ENCODE measurements at places on chromosomes 4 and X.

- no peak for DNase-seq
Observed at GRCh38 chrX:133881007-133881406, 104.4 kb downstream of the GPC3 start.

GRCh38 chrX:37796805-37797204 lies 16.9 kb downstream of the CYBB start:
- DNase-seq, result no peak

- no peak for DNase-seq
Observed at GRCh38 chr4:56048702-56049431, 100.1 kb downstream of the CEP135 start.

DNA sequence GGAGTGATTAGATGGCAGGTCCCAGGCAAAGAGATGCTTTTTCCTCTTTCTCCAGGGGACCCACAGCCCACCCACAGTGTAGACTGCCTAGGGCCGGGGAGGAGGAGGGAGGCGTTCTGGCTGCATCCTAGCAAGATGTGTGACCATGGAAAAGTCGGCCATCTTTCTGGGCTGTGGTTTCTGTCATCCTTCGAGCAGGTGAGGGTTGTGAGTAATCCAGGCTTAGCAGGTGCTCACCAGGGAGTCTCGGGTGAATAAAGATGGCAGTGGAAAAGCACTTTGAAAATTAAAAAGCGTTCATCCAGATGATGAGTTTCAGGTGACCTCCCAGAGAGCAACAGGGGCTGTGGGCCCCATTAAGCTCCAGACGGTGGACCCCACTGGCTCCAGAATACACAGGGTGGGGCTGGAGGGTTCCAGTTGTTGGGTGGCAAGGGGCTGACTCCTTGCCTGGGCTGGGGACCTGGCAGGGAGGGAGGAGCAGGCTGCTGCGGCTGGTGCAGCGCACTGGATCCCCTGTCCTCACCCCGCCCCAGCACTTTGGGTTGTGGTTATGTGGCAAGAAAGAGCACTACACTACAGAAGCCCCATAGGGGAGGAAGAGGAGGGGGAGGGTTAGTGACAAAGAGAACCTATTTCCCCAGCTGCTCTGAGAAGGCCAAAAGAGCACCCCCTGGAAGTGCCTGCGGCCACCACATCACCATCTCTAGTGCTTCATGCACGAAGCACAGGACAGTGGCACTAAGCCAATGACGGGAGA lies 23.7 kb downstream of the ELF4 start:
- DNase-seq, result peak; percentile 57

- DNase-seq, result no peak
Observed at GRCh38 chrX:95762716-95763115, 921.9 kb upstream of the DIAPH2 start.

DNA sequence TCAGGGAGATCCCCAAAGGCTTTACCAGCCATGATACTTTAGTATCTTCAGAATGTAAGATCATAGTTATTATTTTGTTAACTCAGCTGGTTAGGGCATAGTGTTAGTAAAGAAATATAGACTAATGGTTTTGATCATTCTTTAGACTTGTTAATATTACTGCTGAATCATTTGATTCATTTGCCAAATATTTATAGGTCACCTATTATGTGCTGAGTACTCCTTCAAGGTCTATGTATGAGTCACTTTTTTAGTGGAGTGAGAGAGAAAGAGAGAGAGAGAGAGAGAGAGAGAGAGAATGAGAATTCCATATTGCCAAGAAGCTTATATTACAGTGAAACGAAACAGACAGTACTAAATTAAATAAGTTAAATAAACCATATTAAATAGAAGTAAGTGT lies 110.3 kb downstream of the UBE2NL start:
- no peak for DNase-seq

DNA sequence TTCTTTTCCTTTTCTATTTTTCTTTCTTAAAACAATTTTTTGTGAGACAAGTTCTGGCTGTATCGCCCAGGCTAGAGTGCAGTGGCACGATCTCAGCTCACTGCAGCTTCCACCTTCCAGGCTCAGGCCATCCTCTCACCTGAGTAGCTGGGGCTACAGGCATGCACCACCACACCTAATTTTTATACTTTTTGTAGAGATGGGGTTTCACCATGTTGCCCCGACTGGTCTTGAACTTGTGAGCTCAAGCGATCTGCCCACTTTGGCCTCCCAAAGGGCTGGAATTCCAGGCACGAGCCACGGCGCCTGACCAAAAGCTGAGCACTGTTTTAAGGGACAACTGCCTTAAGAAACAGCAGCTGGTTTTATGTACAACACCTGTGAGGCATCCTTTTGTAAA lies 9.3 kb upstream of the NAT8L start:
- no peak for DNase-seq

DNA sequence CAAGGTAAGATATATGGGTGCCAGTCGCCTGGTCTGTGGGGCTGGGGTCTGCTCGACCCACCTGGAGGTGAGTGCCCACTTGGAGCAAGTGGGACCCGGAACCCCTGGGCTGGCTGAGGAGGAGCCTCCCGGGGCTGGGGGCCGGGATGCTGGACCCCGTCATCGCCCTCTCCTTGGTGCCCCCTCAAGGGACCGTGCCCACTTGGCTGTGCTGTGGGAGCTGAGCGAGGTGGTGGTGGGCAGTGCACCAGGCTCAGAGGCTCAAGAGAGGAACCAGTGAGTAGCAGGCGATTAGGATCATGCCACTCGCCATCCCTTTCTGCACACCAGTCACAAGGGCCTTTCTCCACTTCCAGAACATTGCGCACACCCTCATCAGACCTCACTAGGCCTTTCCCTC lies 203.8 kb upstream of the PSAPL1 start:
- no peak for DNase-seq

DNA sequence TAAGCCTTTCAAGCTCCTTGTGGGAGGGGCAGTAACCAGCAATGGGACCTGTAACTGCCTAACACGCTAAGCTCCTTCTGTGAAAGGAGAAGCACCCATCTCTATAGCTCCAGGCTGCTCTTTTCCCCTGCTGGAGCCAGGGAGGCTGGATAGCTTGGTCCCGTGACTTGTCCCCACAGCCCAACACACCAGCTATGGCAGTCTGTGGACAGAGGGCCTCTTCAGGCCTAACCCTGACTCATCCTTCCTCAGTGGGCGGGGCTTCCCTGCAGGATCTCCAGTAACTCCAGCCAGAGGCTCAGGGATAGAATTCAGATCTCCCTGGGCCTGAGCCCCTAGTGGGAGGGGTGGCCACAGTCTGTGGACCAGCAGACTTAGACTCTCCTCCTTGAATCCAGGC lies 1290.1 kb downstream of the PCDH7 start:
- no peak for DNase-seq

DNA sequence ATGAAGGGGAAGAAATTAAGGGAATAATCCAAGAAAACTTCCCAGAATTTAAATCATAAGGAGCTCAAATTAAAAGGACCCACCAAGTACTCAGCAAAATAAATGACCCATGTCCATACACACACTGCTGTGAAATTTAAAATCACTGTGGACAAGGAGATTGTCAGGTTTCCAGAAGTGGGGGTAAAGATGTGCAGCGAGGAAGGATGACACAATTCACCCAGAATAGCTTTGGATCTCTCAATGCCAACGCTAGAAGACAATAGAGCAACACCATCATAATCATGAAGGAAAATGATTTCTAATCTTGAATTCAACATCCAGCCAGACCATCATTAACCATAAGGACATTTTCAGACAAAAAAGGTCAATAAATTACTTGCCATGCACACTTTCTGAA lies 65.7 kb downstream of the CASK start:
- DNase-seq, result no peak

DNA sequence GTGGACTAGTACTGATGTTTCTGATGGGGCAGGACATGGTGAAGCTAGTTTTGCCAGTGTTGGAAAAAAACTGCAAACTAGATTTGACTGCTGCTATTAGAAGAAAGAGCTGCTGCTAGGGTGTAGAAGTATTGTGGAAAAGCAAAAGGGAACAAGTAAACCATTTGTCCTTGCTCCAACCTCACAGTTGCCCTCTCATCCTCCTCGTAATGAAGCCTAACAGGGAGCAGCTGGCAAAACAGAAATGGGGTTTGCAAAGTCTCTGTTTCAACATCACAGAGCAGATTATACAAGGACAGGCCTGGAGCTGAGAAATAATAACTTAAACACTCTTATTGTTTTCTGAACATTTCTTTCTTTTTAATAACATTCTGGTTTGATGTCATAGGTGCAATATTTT lies 346.2 kb downstream of the MAGEB5 start:
- DNase-seq, result no peak

DNA sequence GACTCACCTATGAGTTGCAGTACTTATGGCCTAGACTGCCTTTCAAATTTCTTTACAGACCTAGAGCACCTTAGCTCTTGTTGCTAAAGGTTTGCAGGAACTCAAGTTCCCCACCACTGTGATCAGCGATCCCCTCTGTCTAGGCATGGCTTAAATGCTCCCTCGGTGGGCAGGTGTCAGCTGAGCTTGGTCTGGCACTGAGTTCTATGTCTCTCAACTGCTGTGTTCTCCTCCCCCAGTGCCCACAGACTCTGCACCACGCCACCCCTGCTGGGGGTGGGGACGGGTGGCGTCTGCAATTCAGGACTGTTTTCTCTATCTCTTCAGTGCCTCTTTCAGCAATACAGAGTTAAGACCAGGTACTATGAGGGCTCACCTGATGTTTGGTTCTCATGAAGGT lies 30.5 kb downstream of the TMEM271 start:
- DNase-seq, result no peak

GRCh38 chr4:6732441-6733357 lies 16.7 kb downstream of the BLOC1S4 start:
- DNase-seq, result no peak

DNA sequence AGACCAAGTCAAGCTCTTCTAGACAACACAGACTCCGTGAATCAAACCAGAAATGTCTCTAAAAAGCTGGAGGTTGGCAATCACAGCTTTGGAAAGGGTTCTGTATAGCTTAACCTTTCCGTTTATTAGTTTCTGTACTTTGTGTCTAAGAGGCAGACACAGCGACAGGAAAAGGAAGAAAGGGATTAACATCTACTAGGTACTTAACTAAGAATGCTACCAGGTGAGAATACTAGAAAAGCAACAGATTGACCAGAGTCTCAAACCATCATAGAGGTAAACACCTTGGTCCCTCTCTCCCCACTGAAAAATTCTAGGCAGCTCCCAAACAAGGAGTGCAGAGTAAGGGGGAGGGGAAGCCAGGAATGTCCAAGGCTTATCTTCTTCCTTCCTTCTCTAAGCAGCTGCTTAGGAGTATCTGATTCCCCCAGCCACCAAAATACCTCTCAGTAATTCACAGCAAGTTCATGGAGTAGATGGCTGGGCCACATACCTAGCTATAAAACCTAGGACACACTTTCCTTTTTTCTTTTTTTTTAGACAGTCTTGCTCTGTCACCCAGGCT lies 80.8 kb downstream of the APBB2 start:
- no peak for DNase-seq

DNA sequence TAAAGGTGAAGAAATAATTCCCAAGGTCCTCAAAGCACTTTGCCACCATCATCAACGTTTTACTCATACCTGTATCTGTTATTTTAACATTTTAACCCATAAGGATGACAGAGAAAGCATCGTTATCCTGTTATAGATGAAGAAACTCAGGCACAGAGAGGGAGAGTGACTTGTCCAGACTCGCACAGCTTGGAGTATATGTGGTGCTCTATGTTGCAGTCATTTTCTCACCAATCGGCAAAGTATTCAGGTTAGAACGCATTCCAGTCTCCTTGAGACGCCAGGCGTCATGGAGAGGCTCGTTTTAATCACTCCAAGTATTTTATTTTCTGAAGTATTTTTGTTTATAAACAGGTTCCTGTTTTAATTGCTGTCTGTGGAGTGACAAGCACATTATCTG lies 73.5 kb downstream of the IRF2 start:
- no peak for DNase-seq

DNA sequence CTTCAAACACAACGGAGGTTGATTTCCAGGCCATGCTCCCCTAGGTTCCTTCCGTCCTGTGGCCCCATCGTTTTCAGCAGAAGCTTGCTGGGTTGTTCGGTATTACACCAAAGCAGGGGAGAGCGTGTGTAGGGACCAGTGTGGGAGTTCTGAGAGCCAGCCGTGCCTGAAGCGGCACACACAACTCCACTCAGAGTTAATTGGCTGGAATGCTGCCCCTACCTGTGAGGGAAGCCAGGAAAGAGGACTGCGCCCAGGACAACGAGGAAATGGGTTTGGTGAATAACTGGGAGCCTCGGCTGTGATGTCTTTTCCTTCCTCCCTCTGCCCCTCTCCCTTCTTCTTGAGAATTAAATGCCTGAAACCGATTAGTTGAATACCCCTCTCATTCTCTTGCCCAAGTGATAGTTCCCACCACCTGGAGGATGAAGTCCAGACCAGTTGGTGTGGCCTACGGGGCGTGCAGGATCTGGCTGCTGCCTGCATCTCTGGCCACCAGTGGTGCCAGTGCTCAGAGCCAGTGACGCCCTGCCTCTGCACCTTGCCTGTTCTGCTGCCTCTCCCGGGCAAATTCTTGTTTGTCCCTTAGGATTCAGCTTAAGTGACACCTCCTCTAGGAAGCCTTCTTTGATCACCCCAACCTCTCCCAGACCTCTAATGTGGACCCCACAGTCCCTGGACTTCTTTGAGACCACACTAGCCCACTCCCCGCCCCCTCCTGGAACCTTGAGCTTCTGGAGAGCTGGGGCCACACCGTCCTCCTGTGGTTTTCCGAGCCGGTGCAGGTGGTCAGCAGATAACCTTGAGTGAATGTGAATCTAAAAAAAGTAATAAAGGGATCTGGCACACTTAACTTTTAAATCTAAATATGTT lies 33.6 kb downstream of the TBC1D14 start:
- DNase-seq, result no peak

- DNase-seq, result no peak
Observed at GRCh38 chr4:8320386-8320750, 50.8 kb downstream of the HTRA3 start.

- DNase-seq, result no peak
Observed at GRCh38 chr4:58541926-58542325, 1431.7 kb upstream of the IGFBP7 start.

DNA sequence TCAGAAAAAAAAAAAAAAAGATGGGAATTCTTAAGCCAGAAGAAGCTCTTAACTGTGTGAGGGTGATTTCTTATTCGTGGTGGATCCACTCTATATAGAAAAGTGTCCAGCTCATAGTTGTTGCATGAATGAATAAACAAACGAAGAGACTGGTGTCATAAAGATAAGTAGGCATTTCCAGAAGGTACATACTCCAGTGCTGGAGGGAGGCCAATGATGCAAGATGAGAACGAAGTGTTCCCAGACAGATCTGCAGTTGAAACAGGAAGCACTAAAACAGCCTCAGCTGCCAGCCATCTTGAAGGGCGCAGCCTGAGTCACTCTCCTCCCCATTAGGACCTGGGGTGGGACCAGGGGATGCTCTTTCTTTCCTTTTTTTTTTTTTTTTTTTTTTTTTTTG lies 47.4 kb upstream of the HOPX start:
- DNase-seq, result no peak

GRCh38 chr4:109764376-109764775 lies 34.5 kb upstream of the PLA2G12A start:
- DNase-seq, result no peak

DNA sequence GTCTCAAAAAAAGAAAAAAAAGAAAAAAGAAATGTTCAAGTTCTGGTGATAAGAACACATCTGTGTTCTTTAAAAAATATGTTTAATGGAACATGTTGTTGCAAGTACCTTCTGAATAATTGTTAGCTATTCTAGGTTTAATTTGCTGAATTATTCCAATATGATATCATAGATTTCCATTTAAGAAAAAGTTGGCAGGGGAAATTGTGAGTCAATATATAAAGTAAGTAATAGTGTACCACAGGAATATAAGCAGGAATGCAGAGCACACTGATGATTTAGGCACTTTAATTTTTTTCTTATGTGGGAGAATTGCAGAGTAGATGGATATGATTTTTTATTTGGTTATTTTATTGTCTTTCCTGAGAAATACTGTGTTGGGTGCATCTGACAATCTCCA lies 190.7 kb downstream of the RPA4 start:
- DNase-seq, result no peak
